ENCODE measurements at places on chromosomes 6 and 20.
A peak's percentile ranks its signal among the peaks of the same experiment; 100 is the strongest.

- DNase-seq = no peak
Measured at GRCh38 chr20:36173451-36173933, 19.0 kb downstream of the EPB41L1 start.

- no peak for DNase-seq
Measured at GRCh38 chr6:13116155-13116554, 212.2 kb downstream of the TBC1D7 start.

DNA sequence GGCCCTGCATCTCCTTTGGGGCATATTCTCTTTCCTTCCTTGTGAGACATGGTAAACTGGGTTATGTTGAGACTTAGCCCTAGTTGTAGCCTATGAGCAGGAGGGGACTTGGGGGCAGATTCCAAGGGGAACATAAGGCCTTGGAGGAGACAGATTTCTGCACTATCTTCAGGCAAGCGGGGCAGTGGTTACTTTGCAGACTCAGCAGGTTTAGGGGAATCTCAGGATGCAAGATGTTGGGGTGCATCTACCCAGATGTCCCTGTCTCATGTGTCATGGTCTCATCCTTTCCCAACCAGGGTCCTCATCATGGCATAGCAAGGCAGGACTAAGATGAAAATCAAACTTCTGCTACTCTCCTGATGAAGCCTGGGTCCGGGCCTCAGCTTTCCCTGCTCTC is 58.6 kb upstream of the PTPRT start:
- DNase-seq = no peak

- peak; percentile 66 for DNase-seq
Measured at GRCh38 chr20:10758446-10758845, 84.6 kb upstream of the JAG1 start.

DNA sequence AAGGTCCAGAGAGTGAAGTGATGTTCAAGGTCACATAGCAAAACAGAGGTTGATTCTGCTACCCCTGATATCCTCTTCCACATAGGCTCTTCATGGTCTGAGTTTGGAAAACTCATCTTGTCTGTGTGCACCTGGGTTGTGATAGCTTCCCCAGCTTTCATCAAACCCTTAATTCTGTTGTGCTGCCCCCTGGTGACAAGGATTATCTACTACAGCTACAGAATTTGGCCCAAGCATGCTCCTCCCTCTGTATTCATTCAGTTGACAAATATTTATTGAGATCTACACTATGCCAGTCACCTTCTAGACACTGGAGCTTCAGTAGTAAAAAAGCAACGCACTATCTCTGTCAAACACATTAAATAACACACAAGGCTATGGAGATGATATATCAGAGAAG is 50.4 kb downstream of the SMPDL3A start:
- no peak for DNase-seq

GRCh38 chr6:152973916-152974315 is 8.9 kb downstream of the FBXO5 start:
- no peak for DNase-seq

GRCh38 chr6:63509652-63510352 is 62.5 kb upstream of the LOC128125822 start:
- DNase-seq = no peak

GRCh38 chr20:40442181-40442963 is 246.7 kb downstream of the MAFB start:
- DNase-seq = no peak

- no peak for DNase-seq
Measured at GRCh38 chr6:147531321-147531720, 22.8 kb downstream of the SAMD5 start.

- DNase-seq = no peak
Measured at GRCh38 chr20:56955680-56956079, 310.8 kb downstream of the BMP7 start.

DNA sequence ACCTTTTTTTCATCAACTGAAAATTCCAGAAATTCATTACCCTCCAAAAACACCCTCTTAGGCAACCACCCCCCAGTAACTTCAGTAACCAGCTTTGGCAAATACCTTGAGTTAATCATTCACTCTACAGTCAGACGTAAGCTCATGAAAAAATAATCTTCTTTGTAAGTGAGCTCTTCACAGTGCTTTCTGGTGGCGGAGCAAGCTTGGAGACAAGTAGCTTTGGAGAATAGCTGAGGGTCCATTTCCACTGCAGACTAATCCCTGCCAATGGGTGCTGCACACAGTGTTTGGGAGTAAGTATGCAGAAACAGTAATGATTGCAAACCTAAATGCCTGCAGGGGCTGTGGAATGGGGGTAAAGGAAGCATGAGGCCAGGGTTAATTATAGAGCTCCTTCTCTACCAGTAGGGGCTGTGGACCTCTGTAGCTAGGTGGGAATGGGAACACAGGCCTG is 56.8 kb upstream of the HINT3 start:
- DNase-seq = no peak

- no peak for DNase-seq
Measured at GRCh38 chr20:38840053-38840893, 34.8 kb downstream of the PPP1R16B start.

DNA sequence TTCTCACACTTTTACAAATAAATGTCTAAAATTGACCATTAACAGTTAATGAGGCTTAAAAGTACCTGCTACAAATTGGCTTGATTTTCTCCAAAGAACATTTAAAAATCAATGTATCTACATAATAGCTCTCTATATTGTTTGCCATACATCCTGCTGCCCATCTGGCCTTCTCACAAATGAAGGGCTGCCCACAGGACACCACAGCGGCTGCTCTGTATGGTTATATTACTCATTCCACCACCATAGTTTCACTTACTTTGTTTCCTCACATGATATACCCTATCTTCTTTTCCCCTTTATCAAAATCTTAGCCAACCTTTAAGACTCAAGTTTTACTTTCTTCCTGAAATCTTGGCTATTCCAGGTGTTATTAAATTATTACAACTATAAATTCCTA is 407.7 kb upstream of the HTR1E start:
- DNase-seq = no peak

- DNase-seq = no peak
Measured at GRCh38 chr6:39228992-39229767, at the start of gene KCNK5. Gene KCNK5 (minus strand): TSS chr6:39229475. CDS start chr6:39229111, 364 bp downstream.

DNA sequence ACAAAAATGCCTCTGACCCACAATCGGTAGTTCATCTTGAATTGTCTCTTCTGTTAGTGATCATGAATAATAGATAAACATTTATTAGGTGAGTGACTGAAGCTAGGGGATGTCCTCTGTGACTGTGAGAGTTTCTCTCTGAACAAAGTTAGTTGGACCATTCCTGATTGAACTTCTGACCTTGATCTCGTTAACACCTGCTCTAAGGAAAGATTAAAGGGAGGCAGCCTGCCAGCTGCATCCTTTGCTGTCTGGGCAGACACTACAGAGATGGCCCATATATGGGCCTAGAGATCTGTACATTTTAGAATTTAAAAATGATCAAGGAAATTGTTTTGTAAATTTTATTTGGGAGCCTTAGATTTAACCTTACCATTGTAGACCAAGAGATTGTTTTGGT is 27.3 kb downstream of the MAPK14 start:
- DNase-seq = no peak

GRCh38 chr6:160133441-160134336 is 12.1 kb downstream of the SLC22A1 start:
- DNase-seq = no peak

GRCh38 chr6:44234101-44235025 is 11.0 kb downstream of the SLC29A1 start:
- DNase-seq = no peak

- DNase-seq = no peak
Measured at GRCh38 chr20:60469829-60470228, 511.6 kb downstream of the CDH26 start.

GRCh38 chr20:46057856-46058598 is 29.0 kb downstream of the SLC12A5 start:
- DNase-seq = no peak

DNA sequence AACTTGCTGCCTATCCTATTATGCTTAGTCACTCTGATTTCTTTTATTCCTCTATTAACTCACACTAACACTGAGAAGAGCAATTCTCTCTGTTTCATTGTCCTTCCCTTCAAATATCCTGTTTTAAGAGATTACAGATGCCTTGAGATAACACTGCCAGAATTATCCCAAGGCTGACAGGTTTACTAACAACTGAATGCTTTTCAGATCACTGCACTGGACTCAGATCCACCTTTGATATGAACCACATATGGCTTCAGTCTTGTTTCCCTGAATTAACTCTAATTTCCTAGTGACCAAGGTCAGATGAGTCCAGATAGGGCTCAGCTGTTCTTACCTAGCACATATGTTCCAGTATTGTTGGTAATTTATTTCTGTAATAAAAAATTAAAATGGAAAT is 633.1 kb downstream of the GRIK2 start:
- DNase-seq = no peak

DNA sequence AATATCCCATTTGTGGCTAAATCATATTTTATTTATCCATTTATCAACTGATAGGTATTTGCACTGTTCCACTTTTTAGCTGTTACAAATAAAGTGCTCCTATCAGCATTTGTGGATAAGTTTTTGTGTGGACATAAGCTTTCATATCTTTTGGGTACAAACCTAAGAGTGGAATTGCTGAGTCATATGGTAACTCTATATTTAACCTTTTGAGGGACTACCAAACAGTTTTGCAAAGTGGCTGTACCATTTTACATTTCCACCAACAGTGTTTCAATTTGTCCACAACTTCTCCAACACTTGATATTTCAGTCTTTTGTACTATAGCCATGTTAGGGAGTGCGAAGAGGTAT is 23.6 kb upstream of the ECHDC1 start:
- DNase-seq = no peak

- no peak for DNase-seq
Measured at GRCh38 chr6:113842165-113842564, 15.0 kb upstream of the MARCKS start.

GRCh38 chr6:44135875-44136274 is 8.5 kb downstream of the TMEM63B start:
- no peak for DNase-seq

DNA sequence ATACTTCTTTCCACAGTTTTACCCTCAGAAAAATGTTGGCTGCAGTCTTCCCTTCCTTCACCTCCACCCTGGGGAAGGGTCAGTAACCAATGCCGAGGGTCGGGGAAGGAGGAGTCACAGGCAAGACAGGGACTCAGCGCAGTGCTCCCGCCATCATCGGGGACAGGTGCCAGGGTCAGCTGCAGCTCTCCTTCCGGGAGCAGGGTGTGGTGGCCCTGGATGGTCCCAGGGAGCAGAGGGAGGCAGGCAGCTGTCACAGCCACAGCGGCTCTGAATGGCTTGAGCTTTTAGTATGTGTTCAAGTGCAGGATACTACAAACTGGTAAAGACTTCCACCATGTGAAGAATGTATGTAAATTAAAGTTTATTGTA is 26.0 kb upstream of the PI16 start:
- no peak for DNase-seq

GRCh38 chr6:48541649-48542048 is 430.7 kb upstream of the PTCHD4 start:
- no peak for DNase-seq

- DNase-seq = no peak
Measured at GRCh38 chr6:46849361-46849690, 56.1 kb downstream of the MEP1A start.

DNA sequence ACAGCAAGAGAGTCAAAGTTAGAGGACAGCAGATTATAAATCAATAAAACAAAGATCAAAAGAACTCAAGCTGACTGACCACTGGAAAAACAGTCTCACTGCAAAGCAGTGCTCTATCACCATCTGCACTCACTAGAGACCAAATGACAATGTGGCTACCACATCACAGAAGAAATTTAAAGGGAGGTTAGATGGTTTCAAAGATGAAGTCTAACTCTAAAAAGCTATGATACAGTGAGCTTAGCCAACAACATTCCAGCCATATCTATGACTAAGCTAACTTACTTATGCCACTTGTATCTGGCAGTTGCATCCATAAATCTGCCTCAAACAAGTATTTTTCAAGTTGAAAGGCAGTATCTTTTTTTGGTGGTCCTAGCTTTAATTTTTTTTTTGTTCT is 68.6 kb downstream of the ARHGAP18 start:
- no peak for DNase-seq

DNA sequence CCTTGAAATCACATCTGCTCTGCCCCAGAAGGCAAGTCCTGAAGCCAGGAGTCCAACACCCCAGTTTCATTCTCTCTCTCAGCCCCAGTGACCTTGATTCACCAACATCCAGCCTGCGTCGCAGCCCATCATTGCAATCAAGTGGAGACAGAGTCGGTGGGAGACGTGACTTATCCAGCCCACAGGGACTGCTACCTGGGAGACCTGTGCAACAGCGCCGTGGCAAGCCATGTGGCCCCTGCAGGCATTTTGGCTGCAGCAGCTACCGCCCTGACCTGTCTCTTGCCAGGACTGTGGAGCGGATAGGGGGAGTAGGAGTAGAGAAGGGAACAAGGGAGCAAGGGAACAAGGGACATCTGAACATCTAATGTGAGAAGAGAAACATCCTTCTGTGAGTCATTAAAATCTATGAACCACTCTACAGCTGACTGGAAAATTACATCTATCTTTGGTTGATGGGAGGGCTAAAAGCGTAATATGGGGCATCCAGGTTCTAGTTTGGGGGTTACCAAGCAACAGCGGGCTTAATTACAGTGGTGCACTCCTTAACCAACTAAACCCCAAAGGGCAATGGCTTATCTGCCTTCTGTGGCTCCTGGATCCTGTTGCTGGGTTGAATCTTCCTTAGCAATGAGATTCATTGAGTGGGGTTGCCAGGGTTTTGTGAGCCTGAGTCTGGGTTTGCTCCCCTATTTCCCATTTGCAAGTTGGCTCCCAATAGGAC is 2.5 kb downstream of the LY6G6D start:
- no peak for DNase-seq

DNA sequence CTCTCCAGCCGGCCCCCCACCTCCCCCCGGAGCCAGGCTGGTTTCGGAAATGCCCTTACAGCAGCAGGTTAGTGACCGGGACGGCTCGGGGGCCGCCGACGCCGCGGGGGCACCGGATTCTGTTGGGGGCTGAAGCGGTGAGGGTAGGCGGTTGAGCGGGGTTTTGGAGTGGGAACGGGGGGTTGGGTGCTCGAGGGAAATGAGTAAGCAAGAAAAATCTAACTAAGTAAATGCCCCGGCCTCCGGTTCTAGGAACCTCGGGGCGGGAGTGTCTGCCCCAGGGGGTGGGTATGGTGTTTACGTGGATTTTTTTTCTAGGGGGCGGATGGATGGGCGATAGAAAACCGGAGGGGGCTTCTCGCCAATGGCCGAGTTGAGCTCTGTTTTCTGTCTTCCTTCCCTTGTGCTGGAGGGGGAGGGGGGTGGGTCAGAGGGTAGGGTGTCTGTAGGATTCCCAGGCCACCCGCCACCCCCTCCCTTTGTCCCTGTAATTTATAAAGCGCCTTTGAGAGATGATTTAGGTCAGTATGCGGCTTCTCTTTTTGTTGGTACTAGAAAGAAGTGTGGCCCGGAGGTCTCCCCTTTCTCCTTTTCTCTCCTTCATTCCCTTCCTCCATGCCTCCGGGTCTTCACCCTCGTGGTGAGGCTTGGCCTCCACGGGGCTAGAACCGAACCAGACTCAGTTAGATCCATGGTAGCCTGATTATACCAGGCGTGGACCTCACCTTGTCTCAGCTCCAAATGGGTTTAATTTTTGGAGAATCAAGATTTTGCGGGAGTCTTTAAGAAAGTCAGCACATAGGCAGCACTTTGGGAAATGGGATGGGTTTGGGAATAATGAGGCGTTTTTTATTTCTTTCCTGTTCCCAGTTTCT is 2.3 kb downstream of the E2F3 start:
- no peak for DNase-seq

- DNase-seq = peak; percentile 8
Measured at GRCh38 chr6:114253431-114253830, 89.4 kb downstream of the HS3ST5 start.

- peak; percentile 8 for DNase-seq
Measured at GRCh38 chr6:20600831-20601230, 66.6 kb downstream of the CDKAL1 start.

Measured in epithelial cell of prostate (primary cell).